A673 (cell line): ENCODE measurements at places on chromosomes 12 and 14. TPM values are rescaled to one million over a fixed set of nuclear protein-coding genes. Genes with fewer than 3 reads are reported as not detected.

- DNase-seq = peak; percentile 78
Measured at GRCh38 chr14:73758392-73759182, 44.4 kb upstream of the PNMA1 start.

DNA sequence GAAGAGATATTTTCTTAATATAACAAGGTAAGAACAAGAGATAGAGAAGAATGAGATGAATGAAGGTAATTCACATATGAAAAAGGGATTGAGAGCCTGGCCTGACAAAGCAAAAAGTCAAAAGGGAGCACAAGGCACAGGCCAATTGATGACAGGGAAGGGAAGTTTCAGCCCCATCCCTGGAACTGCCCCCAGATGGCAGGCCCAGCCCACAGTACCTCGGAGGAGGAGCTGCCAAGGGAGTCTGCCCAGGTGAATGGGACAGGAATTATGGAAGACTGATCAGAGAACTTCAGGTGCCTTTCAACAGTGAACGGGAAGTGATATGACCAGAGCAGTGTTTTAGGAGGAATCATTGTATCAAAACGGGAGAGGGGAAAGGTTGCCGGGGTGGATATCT is 15.7 kb downstream of the SNRPF start:
- no peak for DNase-seq

DNA sequence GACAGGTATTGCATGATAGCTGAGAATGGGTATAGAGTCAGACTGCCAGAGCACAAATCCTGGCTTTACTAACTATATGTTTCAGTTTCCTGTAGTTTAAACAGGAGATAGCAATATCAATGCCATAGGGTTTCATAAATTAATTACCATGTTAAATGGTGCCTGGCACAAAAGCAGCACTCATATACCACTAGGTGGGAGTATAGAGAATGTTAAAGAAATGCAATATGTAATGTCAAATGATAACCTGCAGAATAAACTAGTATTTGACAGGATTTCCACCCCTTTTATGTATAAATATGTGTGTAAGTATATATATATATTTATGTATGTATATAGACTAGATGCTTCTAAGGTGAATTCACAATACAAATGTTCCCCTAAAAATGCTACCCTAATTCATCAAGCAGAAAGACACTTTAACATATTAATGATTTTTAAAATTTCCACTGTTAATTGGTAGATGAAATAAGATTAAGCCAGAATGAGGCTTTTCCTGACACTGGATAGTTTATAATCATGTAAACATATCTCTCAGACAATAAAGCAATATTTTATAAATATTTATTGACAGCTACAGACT is 8.6 kb downstream of the WDR89 start:
- peak; percentile 55 for DNase-seq

Gene NUMB
- total RNA-seq = 46.3 and 59.8 TPM in 2 replicates

Gene LRP10
- total RNA-seq = 7.8 and 11.8 TPM in 2 replicates
